Transverse colon (tissue), 4 donors: ENCODE measurements at places on chromosomes 7 and 10.

- no peak for DNase-seq
These were observed 191.7 kb upstream of the RNF32 start for GRCh38 chr7:156448918-156449317.

DNA sequence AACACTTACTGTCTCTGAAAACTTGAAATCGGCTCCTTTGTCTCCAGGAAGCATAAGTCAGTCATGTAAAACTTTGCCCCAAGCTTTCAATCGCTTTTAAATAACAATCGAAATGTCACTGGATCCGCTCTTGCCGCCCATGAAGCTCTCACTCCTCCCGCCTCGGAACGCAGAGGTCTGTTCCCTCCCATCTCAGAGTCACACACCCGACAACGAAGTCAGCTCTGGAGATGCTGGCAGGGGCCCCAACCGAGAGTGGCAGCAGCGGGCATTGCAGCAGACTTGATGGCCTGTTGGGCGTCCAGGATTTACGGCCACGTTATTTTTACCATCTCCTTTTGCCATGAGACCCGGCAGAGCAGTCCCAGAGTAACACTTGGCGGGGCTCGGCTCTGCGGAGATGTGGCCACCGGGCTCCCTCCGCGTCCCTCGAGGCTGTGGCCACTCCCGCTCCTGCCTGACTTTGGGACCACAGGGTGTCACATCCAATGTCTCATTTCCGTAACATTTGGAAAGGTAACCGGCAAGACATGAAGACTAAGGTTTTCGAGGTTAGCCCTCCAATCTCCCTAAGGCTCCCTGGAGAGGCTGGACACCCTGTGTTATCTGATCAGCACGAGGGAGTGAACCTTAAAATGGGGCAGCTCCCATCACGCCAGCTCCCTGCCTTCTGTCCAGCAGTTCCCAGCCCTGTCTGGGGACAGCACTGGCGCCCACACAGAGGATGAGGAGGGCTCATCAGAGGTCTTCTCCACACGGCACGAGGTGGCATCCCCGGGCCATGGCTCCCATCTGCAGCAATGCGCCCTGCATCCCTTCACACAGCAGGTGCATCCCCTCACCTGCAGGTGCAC lies 62.8 kb upstream of the ADGRA1 start:
- no peak for DNase-seq

DNA sequence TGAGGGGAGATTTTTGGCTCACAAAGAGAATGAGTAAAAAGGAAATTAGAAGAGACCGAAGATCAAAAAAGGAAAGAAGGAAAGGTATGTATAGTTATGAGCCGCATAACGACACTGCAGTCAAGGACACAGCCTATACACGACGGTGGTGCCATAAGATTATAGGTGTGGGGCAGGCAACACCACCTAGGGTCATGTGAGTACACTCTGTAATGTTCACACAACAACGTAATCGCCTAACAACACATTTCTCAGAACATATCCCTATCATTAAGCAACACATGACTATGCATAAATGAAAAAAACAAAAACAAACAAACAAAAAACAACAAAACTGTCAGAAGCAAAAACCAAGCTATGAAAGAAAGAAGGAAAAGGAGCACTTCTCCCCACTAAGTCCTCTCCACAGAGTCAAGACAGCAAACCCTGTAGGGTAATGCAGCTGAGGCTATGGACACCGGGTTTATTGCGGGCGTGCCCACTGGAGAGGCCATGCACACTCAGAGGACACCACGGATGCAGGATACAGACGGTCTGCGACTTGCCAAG lies 45.1 kb downstream of the PIP4K2A start:
- DNase-seq = no peak

GRCh38 chr7:16695621-16696237 lies 49.7 kb downstream of the BZW2 start:
- DNase-seq = peak; percentile 14

DNA sequence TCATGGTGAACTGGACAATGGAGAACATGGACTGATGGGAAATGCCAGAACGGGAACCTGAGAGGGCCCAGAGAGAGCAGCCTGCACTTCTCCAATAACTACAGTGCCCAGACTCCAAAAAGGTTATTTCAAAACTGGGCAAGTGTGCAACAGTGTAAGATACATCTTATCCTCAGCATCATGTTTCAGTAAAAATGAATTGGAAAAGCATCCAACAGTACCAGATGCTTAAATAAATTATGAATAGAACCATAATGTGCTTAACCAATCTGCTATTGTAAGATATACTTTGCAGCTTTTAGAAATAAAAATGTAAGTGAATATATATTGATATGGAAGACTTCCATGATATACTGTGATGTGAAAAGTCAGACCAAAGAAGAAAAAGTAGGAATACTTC lies 303.3 kb downstream of the GRID1 start:
- DNase-seq = no peak

GRCh38 chr7:102890292-102890970 lies 22.4 kb upstream of the LRRC17 start:
- no peak for DNase-seq

DNA sequence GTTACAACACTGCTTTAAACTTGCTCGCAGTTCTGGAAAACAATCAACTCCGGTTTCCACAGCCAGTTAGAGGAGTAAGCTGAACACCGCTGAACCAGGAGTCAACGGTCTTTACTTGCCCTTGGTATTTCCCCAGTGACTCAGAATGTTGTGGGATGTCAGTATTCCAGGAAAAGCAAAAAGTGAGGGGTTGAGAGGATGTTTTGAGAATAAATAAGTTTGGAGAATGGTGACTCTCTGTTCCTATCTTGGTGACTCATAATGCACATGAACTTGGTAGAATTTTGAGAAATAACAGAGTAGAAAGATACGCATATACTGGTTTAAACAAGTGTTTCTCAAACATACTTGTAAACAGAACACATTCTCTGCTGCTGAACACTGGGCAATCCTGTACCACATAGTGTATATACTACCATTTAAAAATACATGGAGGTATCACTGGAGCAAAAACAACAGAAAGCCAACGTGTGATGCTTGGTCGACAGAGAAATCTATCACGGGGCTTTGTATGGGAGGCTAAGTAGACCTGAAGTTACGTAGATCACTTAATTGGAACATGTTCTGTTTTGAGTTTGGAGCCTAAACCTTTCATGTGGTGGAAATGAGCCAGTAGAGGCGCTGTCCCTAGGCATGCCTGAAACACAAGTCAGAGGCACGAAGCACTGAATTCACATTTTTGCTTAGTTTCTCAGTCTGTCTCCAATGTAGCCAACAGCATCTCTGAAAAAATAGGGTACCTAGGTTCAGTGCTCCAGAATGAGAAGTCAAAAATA lies 534.3 kb downstream of the PARD3 start:
- DNase-seq = no peak

- no peak for DNase-seq
These were observed 90.0 kb downstream of the ANKRD61 start for GRCh38 chr7:6121141-6121540.

DNA sequence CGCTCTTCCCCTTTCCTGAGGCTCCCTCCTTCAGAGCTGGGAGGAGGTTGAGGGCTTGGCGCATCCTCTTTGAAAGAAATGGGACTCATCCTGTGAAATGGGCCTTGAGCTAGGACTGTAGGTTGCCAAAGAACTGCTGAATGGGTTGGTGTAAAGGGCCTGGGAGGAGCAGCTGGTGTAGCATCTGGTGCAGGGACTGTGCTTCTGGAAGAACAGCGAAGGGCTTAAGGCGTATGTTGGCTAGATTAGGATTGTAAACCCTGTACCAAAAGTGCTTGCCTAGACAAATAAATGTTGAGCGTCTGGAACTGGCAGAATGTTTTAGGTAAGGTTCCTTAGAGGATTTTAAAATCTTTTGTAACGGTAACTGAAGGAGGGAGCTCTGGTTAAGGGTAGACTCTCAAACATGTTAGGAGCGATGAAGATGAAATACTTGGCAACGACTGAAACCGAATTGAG lies 563 bp downstream of the STAM start:
- DNase-seq = no peak

DNA sequence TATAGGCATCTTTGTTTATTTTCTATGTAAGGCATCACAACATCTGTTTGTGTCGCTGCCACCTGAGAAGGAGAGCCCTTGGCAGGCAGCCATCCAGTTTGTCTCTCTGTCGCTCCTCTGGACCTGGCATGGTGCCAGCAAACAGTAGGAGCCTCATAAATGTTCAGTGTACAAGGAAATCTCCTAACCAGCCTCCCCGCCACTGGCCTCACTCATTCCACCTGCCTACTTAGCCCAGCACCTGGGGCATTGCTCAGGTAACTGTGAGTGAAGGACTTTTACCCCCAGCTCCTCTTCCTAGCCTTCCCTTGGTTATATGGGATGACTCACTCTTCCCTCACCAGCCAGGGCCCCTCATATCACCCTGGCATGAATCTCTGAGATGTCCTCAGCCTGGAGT lies 61.7 kb upstream of the NPTX2 start:
- DNase-seq = peak; percentile 35

DNA sequence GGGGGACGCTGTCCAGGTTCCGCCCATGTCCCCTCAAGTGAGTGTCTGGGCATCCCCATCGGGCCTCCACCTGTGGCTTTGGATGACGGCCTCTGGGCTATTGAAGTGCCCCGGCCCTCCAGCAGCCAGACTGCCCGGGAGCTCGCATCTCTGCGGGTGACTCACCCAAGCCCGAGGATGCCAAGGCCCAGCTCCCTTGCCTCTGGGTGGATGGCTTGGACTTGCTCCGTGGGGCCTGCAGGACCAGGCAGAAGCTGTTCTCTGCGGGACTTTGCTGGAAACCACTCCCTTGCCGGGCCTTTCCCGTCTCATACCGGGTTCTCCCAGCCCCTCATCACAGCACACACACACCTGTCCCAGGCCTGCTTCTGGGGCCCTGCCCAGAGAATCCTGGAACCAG lies 22.4 kb downstream of the DPYSL4 start:
- DNase-seq = no peak

DNA sequence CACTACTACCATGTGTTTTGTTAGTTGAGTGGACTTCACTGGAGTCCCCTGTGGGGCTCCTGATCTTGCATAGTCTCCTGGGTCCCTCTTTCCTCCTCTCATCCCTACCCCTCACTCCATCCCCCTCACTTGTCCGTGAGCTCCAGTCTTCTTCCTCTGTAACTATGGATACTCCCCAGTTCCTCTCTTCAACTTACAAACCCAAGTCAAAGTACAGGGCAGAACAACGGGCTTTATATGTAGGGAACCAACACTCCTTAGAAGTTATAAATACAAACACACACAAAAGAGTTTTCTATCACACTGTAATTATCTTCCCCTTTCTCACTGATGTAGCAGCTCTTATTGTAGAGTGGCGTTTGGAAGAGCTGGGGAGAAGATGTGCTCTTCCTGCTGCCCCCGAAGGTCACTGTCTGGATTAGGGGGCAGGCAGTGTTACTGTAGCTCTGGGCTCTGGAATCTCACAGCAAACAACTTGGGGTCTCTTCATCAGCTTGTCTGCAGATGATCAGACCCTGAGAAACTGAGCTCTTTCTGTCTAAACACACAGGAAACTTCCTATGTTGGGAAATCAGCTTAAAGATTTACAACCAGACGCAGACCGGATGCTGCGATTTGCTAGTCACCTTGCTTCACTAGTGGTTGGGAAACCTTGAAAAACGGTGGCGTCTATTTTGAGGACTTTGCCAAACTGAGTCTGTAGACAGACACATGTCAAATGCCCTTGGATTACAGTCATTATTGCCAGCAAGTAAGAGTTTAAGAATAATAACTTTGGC lies 13.6 kb downstream of the SNX10 start:
- DNase-seq = no peak

GRCh38 chr10:49448924-49449323 lies 53.0 kb upstream of the DRGX start:
- no peak for DNase-seq

- DNase-seq = no peak
These were observed 1.1 kb downstream of the VGF start for GRCh38 chr7:101164071-101164840.

DNA sequence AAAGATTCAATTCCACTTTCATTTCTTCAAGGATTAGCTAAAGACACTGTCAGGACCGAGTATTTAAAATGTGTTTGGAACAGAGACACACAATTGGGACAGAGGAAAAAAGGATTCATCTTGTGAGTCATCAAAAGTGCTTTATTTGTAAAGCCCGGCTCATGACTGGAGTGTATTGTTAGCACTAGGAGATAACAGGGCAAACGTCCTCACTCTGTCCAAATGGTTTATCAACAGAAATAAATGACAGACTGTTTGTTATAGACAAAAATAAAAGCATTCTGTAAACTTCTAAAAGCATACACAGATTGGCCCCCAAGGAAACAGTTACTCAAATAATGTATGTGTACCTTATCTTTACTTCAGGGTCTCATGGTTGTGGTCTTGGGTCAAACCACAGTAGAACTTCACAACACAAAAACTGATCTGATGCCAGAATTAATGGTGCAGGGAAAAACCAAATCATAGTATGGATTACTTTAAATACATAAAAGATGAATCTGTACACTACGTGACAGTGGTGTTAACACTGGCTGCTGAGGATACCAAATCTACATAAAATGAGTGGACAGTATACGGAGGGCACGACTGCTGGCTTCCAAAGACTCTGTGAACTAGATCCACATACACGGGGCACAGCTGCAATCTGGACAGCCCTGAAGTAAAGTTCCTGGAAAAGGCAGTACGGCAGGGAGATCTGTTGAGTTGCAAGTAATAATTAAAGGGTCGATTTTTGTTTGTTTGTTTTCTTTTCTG lies 179.4 kb downstream of the PIP4K2A start:
- DNase-seq = no peak

- DNase-seq = peak; percentile 56
These were observed 204.6 kb downstream of the ARHGAP21 start for GRCh38 chr10:24518981-24519597.

DNA sequence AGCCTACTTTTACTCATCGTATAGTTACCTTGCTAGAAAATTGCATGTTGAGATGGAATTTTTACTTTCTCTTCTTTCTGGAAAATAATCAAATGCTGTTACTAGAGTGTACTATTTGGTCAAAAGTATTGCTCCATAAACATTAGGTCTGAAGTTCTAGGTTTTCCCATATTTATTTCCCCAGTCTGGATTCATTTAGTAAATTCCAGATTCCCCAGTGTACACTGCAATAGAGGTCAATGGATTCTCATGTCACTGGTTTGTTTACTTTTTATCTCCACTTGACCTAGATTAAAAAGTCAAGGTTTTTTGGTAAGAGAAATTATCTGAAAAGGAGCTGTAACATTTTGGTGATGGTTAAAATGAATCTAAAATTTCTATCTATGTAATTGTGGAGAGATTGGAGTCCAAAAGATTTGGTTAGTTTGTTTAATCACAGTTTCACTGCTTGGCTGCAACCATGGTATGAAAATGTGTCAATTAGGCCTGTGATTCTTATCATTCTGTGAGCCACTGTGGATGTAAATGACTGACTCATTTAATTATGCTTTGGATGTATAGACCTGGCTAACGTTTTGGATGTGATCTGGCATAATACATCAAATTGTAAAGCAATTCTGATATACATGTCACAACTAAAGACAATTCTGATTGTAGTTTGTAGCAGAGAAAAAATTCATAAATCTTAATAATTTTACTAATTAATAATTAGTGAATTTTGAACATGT lies 32.7 kb upstream of the STEAP4 start:
- DNase-seq = no peak

- no peak for DNase-seq
These were observed 19.4 kb downstream of the MAGI2 start for GRCh38 chr7:79434098-79434497.
